ENCODE measurements at places on chromosomes 2 and 18. TPM values are rescaled to one million over a fixed set of nuclear protein-coding genes. Genes with fewer than 3 reads are reported as not detected.

The RTP5 gene
- polyA plus RNA-seq = 0.23 TPM

The STARD6 gene
- not detected for polyA plus RNA-seq

The METTL8 gene
- 16.6 TPM for polyA plus RNA-seq

The OR6B2 gene
- not detected for polyA plus RNA-seq

The GPBAR1 gene
- not detected for polyA plus RNA-seq

The ITPRIPL1 gene
- 17.5 TPM for polyA plus RNA-seq

The MARCO gene
- polyA plus RNA-seq = not detected

The DYSF gene
- 3.9 TPM for polyA plus RNA-seq

The SP5 gene
- polyA plus RNA-seq = not detected

The TUBA3E gene
- not detected for polyA plus RNA-seq

The ACTR1B gene
- 16.5 TPM for polyA plus RNA-seq

The NUP35 gene
- 7.2 TPM for polyA plus RNA-seq

The FLACC1 gene
- 0.97 TPM for polyA plus RNA-seq

The MLPH gene
- not detected for polyA plus RNA-seq

The EVA1A gene
- not detected for polyA plus RNA-seq

The NOL4 gene
- polyA plus RNA-seq = not detected

The TMEM200C gene
- polyA plus RNA-seq = not detected

The ALPG gene
- polyA plus RNA-seq = not detected

The NAT8 gene
- not detected for polyA plus RNA-seq

The MC5R gene
- polyA plus RNA-seq = not detected

The RPE gene
- polyA plus RNA-seq = 16.5 TPM

The CPO gene
- polyA plus RNA-seq = not detected

The NYAP2 gene
- not detected for polyA plus RNA-seq

The SLC39A10 gene
- 11.3 TPM for polyA plus RNA-seq

The CLEC4F gene
- not detected for polyA plus RNA-seq

The AGXT gene
- not detected for polyA plus RNA-seq
